GM23338 (cell line): ENCODE measurements at places on chromosomes 1 and 21. TPM values are rescaled to one million over a fixed set of nuclear protein-coding genes. Genes with fewer than 3 reads are reported as not detected.
A peak's percentile ranks its signal among the peaks of the same experiment; 100 is the strongest.

IL22RA1 gene
- 0.28 TPM in 1 of 2 replicates, not detected in the other for total RNA-seq

RIPK4 gene
- 9.2 and 9.9 TPM in 2 replicates for total RNA-seq

SYT14 gene
- 19.4 and 22.4 TPM in 2 replicates for total RNA-seq

MLLT11 gene
- 10.6 and 11.3 TPM in 2 replicates for total RNA-seq

VASH2 gene
- 305 and 381 TPM in 2 replicates for total RNA-seq

PLPPR5 gene
- 4.2 and 4.7 TPM in 2 replicates for total RNA-seq

DIO1 gene
- not detected in 2 replicates for total RNA-seq

HHAT gene
- total RNA-seq = 0.54 and 0.66 TPM in 2 replicates

ESRRG gene
- total RNA-seq = 1.7 and 3.2 TPM in 2 replicates

PGLYRP4 gene
- total RNA-seq = not detected in 2 replicates

PPCS gene
- 35.6 and 38.0 TPM in 2 replicates for total RNA-seq

NUP210L gene
- total RNA-seq = not detected in 2 replicates

ZFP69B gene
- total RNA-seq = 10.0 and 10.8 TPM in 2 replicates

OR2T29 gene
- total RNA-seq = not detected in 2 replicates

HSD3B2 gene
- total RNA-seq = not detected in 2 replicates

DNA sequence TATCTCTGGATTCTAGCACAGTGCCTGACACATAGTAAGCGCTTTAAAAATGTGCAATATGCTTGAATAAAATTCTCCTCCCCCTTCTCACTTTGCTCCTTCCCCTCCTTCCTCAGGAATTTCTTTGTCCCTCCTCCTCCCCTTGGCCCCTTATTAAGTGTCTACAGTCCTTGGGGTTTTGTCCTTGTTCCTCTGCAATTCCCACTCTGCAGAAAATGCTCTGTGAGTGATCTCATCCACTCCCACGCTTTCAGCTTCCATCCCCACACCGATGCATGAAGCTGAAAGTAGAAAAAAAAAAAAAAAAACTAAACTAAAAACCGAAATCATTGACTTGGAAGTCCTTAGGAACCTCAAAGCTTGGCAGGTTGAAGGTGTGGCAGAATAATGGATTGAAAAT lies 273.6 kb downstream of the RRAGC start:
- DNase-seq = no peak

GRCh38 chr1:204110894-204111633 lies 38.1 kb downstream of the SOX13 start:
- peak; percentile 60 for DNase-seq

GRCh38 chr1:212256369-212256768 lies 28.8 kb upstream of the PPP2R5A start:
- DNase-seq = no peak

DNA sequence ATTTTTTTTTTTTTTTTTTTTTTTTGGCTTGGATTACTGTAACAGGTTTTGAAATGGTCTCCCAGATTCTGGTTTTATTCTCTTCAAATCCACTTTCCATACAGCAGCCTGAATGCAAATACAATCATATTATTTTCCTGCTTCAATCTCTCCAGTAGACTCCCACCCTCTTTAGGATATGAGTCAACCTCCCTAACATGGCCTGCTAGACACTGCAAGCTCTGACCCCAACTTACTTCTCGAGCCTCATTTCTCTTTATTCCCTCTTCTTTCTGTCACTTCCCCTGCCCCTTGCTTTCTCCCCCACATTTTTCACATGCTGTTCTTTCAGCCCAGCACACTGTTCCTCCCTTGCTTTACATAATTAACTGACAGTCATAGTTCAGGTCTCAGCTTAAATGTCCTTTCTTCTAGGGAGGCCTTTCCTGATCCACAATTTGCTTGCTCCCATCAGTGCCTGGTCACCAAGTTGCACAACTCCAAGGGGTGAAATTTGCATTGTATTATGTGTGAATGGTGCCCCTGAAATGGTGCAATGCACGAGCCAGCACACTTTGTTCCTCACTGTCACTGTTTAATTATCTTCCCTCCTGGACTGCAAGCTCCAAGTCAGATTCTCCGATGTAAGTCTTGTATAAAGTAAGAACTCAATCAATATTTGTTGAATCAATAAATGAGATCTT lies 22.1 kb upstream of the IL19 start:
- no peak for DNase-seq

DNA sequence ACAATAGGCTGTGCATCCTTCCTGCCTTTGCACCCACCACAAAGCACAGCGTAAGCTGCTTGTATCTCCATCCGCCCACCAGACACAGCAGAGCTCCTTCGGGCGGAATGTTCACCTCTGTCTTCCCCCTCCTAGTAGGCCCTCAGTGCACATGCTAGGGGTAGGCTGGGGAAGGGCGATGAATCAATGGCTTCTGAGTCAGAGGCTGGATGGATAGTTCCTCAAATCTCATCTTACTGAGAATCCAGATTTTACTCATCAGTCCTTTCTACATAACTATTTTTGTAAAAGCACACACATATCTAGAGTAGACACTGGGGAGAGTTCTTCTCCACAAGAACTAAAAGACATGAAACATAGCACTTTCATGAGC lies 73.8 kb downstream of the BCAR3 start:
- no peak for DNase-seq

DNA sequence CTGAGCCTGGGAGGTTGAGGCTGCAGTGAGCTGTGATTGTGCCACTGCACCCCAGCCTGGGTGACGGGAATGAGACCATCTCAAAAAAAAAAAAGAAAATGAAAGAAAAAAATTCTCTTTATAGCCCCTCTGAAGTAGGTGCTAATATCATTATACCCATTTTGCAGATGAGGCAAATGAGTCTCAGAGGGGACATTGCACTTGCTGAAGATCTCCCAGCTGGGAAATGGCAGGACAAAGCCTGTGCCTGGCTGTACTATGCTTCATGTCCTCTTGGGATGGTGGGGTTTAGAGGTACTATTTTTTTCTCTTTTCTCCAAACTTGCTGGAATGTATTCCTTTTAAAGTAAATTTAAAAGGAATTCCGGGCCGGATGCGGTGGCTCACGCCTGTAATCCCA lies 1.6 kb downstream of the SMPDL3B start:
- no peak for DNase-seq

GRCh38 chr21:27505516-27505915 lies 538.6 kb upstream of the ADAMTS5 start:
- no peak for DNase-seq

- DNase-seq = no peak
Observed at GRCh38 chr1:22509815-22510214, 53.5 kb upstream of the EPHA8 start.

- no peak for DNase-seq
Observed at GRCh38 chr1:241475671-241476070, 43.9 kb downstream of the FH start.

DNA sequence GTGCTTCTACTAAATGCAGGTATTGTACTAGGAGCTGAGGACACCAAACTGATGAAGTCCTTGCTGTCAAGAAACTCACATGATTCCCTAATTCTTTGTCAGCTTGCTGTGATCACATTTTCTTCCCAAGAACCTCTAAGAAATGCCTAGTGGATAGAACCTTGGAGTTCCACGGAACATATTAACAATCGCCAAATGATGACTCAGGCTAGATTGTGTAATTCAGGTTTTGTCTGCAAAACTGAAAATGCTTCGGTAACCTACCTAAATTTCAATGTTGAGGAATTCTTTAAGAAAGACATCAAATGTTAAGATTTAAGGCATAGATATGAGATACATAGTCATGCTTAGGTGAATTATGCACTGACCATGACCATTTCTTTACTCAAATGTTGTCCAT lies 1.7 kb upstream of the GADD45A start:
- no peak for DNase-seq

GRCh38 chr1:47521034-47521881 lies 83.4 kb downstream of the FOXD2 start:
- DNase-seq = no peak

GRCh38 chr1:59730759-59731478 lies 83.8 kb upstream of the HOOK1 start:
- DNase-seq = no peak

DNA sequence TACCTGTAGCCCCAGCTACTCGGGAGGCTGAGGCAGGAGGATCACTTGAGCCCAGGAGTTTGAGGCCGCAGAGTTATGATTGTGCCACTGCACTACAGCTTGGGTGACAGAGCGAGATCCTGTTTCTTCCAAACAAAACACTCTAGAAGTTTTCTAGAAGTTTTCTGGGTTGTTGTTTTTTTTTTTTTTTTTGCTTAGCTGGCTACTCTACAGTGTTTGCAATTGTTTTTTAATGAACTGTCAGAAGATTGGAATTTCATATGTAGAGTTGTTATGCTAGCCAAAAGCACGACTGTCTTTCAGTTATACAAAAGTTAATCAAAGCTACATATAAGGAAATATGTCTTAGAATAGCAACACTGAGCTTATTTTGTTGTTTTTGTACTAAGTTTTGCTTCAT lies 30.9 kb upstream of the NEXN start:
- DNase-seq = no peak

- no peak for DNase-seq
Observed at GRCh38 chr1:61318319-61319125, 236.2 kb downstream of the NFIA start.

DNA sequence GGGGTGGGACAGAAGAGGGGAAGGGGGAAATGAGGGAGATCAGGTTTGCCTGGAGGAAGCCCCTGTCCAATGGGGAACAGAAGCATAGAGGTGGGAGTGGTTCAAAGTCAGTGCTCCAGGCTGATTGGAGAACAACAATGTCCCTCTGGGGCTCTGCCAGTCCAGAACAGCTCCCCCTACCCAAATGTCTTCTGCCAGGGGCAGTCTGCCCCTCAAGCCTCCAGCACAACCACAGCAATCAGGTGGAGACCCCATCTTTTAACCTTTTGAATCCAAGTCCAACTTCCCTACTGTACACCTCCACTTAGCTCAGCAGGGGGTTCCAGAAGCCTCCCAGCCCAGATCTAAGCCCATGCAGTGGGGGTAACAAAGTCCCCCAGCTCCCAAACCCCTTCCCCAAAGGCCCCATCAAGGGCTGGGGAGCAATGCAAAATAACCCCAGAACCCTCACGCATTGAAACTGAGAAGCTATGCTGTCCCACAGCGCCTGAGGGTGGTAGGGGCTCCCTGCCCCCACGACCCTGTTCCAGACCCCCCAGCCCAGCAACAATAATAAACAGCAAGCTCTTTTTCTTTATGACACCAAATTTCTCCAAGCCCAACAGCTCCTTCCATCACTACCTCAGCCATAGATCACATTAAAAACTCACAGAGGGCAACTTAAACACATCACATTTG lies 3.3 kb downstream of the AHDC1 start:
- DNase-seq = peak; percentile 75

DNA sequence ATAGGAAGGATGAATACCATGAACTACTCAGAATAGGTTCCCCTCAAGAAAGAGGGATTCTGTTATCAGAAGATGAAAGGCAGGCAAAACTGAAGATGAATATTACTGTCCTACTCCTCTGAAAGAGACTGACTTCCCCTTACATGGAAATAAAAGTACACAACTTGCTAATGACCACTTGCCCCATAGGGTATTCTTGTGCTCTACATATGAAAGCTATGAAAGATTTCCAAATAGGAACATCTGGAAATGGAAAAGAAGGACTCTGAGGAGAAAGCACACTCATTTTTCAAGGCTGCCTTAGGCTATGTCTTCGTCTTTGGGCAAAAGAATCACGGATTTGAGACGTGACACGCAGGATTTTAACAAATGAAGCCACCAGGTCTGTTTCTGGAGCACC lies 170.1 kb upstream of the DAB1 start:
- no peak for DNase-seq

- DNase-seq = no peak
Observed at GRCh38 chr1:151418081-151418480, 18.7 kb downstream of the PSMB4 start.

GRCh38 chr1:209926045-209926444 lies 12.0 kb upstream of the SYT14 start:
- no peak for DNase-seq

DNA sequence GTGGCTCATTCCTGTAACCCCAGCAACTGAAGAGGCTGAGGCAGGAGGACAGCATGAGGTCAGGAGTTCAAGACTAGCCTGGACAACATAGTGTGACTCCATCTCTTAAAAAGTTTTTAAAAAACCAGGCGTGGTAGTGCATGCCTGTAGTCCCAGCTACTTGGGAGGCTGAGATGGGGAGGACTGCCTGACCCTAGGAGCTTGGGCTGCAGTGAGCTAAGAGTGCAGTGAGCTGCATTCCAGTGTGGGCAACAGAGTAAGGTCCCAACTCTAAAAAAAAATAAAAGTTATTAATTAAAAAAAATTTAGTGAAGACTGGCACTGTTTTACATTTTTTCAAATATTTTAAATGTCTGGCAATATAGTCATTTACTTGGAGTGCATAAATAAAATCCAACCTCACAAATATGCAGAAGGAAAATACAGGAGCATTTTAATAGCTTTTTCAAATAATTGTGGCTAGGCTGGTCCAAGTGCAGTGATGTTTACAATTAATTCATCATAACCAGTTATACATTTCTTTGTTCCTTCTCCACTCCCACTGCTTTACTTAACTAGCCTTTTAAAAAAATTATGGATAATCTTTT lies 10.8 kb downstream of the ZBTB8OS start:
- no peak for DNase-seq

DNA sequence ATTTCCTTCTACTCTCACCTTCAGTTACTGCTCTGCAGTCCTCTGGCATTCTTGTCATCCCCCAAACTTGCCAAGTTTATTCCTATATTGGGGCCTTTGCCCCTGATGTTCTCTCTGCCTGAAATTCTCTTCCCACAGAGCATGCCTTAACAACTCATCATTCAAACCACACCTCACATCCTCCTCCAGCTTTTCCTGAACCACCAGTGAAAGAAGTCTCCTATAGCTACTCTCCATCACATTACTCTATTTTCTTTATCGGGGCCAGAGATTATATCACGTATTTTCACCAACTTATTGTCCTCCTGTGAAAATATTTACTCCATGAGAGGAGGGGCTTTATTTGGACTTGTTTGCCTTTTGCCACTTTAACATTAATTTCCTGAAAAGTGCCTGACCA lies 32.1 kb downstream of the EXTL2 start:
- DNase-seq = no peak

DNA sequence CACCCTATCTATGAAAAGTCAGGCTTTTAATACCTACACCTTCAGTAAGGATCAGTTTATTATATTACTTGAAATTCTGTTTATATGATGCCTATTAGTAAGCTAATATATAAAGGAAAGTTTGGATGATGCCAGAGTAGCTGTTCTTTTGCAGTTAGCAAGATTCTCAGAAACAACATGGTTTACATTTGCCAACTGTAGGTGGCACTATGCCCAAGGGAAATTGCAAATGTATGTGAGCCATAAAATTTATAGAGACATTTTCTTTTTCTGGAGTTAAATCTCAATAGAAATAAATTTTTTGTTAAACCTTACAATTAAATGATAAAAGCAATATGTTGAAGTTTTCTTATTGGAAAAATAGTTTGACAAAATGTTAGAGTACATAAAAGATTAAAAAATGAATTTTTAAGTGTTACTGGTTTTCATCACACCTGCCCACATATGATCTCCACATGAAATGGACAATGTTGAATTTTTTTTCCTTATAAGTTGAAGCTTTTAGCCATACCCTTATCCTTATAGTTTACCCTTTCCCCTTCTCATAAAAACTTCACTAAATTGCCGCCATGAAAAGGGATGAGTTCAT lies 32.1 kb upstream of the EPHX4 start:
- peak; percentile 67 for DNase-seq

- DNase-seq = no peak
Observed at GRCh38 chr1:95002540-95003432, 70.0 kb downstream of the ALG14 start.
